ENCODE measurements at places on chromosomes 12 and 14. TPM values are rescaled to one million over a fixed set of nuclear protein-coding genes. Genes with fewer than 3 reads are reported as not detected.

- DNase-seq = no peak
- no peak overlapping the region for H3K27ac ChIP-seq
- H3K36me3 ChIP-seq = no peaks in the 10 kb centered on the region
- H3K4me1 ChIP-seq = no peaks in the 10 kb centered on the region
Measured at GRCh38 chr14:68182492-68182891, 362.9 kb downstream of the RAD51B start.

GRCh38 chr12:14607568-14607967 lies 39.9 kb upstream of the PLBD1 start:
- H3K4me3 ChIP-seq = no peak overlapping the region
- no peak for DNase-seq
- H3K27ac ChIP-seq = no peak overlapping the region
- H3K27me3 ChIP-seq = no peaks in the 10 kb centered on the region
- no peaks in the 10 kb centered on the region for H3K36me3 ChIP-seq

DNA sequence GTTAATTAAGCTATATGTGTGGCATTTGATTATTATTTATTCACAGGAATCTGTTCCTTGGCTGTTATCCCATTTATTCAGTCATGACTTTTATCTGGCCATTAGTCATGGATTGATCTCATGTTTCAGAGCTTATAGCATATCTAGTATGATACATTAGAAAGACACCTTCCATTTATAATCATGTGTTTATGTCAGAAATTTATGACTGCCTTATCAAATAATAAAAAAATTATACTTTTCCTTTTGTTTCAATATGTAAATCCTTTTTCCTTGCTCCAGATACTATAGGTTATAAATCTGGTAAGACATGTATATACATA lies 248.0 kb upstream of the PDE3A start:
- H3K27me3 ChIP-seq = no peaks in the 10 kb centered on the region
- H3K36me3 ChIP-seq = no peaks in the 10 kb centered on the region
- no peaks in the 10 kb centered on the region for H3K4me1 ChIP-seq
- H3K27ac ChIP-seq = no peak overlapping the region
- DNase-seq = no peak
- H3K4me3 ChIP-seq = no peak overlapping the region

GRCh38 chr14:100783630-100784370 lies 42.1 kb upstream of the MEG3 start:
- no peak overlapping the region for H3K4me3 ChIP-seq
- no peaks in the 10 kb centered on the region for H3K36me3 ChIP-seq
- peaks cover 43% of the 10 kb centered on the region for H3K4me1 ChIP-seq
- DNase-seq = no peak

DNA sequence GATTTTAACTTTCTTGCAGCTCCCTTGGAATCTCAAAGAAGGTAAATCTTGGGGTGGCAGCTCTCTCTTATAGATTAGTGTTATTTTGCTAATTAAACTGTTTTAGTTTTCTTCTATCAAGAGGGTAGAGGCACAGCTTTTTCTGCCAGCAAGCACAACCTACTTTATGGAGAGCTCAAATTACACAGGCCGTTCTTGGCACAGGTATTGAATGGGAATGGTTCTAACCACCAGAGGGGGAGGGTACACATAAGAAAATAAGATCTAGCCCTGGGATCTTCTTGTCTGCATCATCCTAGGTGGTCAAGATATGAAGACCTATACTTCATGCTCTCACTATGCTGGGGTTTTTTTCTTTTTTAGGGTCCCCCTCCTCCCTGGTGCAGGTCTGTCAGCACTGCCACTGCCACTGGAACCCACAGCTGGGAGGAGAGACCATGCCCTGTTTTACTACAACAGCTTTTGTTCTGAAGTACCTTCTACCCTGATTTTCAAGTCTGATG lies 48.6 kb upstream of the STAC3 start:
- H3K36me3 ChIP-seq = peaks cover 18% of the 10 kb centered on the region
- H3K4me3 ChIP-seq = no peak overlapping the region
- H3K4me1 ChIP-seq = no peaks in the 10 kb centered on the region
- DNase-seq = no peak
- no peaks in the 10 kb centered on the region for H3K27me3 ChIP-seq

DNA sequence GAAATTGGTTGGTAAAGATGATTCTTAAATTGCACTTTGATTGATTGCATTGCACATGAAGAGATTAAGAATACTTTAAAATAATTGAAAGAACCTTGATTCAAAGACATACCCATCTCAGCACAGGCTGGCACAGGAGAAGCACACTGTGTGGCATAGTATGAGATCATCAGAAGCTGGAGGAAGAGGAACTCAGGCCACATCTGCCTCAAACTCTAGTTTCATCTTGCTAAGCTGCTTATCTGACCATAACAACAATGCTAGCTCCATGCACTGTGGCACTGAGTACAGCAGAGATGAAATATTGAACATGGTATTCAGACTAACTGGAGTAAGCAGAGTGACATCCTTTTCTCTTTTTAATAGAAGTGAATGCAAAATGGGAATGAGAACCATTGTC lies 99.1 kb downstream of the TBC1D30 start:
- no peaks in the 10 kb centered on the region for H3K27me3 ChIP-seq
- no peak for DNase-seq
- H3K4me1 ChIP-seq = no peaks in the 10 kb centered on the region
- no peak overlapping the region for H3K4me3 ChIP-seq
- no peaks in the 10 kb centered on the region for H3K36me3 ChIP-seq

PLCZ1 gene
- not detected for total RNA-seq

CD163 gene
- total RNA-seq = 0.62 TPM

GLT8D2 gene
- not detected for total RNA-seq

Data from K562 (cell line).